ENCODE measurements at places on chromosomes 11 and 22.

DNA sequence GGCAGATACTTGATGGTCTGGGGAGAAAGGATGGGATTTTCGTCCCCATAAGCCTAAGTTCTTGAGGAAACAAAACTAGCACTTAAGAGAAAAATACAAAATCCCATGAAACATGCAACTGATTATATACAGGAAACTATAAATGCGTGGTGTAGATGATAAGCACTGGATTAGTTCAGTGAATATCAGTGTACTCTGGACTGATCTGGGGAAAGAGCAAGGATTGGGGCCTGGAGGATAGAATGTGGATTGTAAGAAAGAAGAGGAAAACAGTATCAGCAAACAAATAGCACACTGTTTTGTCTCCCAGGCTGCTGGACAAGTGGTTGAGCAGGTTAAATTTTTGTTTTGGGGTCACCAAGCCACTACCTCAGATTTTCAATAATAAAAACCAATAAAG lies 49.8 kb downstream of the DCUN1D5 start:
- DNase-seq, result no peak

DNA sequence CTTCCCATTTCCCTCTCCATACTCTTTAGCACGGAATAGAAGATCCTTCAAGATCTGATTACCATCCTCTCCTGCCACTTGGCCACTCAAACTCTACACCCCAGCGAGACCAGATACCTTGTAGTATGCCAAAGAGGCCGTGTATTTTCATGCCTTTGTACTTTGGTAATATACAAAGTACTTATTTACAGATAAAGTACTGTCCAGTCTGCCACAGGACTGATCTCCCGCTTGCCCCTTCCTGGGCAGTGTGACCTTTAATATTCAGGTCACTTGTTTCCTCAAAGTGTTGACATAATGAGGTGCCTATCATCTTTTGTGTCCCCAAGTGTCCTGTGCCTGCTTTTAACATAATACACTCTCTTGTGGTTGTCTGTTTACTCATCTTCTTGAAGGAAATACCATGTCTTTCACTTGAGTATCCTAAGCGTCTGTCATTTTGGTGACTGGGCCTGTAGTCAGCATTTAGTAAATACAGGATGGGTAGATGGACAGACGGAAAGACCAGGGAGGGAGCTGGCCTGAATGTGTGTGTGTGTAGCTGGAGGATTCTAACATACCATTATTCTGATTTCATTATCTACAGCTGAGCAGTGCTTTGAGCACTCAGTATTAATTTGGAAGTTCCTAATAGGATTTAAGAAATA lies 137.4 kb downstream of the NAV2 start:
- no peak for DNase-seq

DNA sequence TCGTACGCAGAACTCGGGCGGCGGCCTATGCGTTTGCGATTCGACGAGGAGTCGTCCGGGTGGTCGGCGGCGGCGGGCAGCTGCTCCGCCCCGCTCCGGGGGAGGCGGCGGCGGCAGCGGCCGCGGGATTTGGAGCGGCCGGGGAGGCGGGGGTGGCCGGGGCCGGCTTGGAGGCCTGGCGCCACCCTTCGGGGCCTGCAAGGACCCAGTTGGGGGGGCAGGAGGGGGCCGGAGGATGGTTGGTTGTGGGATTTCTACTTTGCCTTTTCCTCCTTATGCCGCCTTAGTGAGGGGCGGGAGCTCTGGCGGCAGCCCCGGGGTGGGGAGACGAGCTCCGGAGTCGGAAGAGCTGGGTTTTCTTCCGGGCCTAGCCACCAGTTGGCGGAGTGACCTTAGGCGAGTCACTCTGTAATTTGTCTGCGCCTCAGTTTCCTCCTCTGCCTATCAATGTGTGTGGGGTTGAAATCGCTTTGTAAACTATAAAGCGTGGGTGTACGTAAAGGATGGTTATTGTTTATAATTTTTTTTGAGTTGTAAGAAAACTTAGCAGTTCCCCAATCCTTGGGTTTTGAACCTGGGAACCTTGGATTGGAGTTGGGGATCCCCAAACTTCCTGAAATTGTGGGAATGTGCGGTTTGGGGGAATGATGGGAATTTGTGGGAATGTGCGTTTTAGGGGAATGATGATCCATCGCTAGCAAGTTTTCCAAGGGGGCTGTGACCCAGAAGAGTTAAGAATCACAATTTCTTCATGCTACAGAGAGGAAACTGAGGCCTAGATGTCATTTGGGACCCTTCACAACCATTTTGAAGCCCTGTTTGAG lies 679 bp downstream of the TUG1 start:
- DNase-seq, result peak; percentile 51

- peak; percentile 60 for DNase-seq
These were observed 28.3 kb upstream of the WNT11 start for GRCh38 chr11:76234416-76235232.

- no peak for DNase-seq
These were observed 107.1 kb upstream of the CADM1 start for GRCh38 chr11:115611343-115611742.

- DNase-seq, result no peak
These were observed 7.6 kb downstream of the ATXN10 start for GRCh38 chr22:45678961-45679912.

DNA sequence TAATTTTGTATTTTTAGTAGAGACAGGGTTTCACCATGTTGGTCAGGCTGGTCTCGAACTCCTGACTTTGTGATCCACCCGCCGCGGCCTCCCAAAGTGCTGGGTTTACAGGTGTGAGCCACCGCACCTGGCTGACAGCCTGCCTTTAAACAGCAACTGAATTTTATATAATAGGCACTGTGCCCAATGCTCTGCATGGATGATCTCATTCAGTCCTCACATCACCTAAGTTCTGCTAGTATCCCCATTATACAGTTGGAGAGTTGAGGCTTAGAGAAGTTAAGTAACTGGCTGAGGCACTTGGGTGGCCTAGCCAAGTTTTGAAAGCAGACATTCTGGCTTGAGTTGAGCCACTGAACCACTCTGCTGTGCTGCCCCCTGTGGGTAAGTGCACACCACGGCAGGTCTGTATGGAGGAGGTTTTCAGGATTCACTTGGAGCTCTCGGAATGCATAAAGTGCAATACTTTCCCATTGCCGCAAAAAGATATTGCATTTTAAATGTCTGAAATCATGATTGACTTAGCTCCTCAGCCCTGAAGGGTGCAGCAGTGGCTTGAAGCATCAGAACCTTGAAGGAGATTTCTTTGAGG lies 112.4 kb downstream of the LDLRAD3 start:
- peak; percentile 12 for DNase-seq

- no peak for DNase-seq
These were observed 4.5 kb upstream of the TPP1 start for GRCh38 chr11:6623391-6624363.

GRCh38 chr11:6315811-6316425 lies 4.4 kb downstream of the CAVIN3 start:
- DNase-seq, result peak; percentile 47

DNA sequence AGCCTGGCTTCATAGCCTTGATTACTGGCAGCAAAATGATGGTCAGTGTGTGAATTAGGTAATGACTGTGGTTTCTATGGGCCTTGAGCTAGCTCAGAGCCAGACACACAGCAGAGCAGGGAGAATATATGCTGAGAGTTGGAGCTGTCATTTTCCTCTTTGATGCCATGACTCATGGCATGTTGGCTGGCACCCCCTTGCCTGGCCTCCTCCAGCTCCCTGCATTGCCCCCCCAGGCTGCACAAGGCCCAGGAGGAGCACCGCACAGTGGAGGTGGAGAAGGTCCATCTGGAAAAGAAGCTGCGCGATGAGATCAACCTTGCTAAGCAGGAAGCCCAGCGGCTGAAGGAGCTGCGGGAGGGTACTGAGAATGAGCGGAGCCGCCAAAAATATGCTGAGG lies 20.3 kb upstream of the RRM1 start:
- DNase-seq, result no peak

- no peak for DNase-seq
These were observed 25.6 kb downstream of the TIMP3 start for GRCh38 chr22:32827049-32827602.

GRCh38 chr22:26610996-26611395 lies 6.8 kb downstream of the CRYBB1 start:
- DNase-seq, result no peak

DNA sequence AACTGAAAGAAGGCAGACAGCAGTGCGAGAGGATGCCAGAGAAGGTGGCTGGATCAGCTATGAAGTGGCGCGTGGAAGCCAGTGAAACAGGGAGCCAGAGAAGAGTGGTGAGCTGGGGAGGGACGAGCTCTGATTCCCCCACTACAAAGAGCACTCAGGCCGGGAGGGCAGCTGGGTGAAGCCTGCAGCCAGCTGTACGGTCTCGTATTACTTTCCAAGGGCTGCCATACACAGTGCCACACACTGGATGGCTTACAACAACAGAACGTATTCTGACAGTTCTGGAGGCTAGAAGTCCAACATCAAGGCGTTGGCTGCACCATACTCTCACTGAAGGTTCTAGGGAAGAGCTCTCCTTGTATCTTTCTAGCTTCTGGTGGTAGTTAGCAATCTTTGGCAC lies 47.1 kb upstream of the WNT11 start:
- no peak for DNase-seq

GRCh38 chr11:65657426-65657825 lies 5.3 kb downstream of the RELA start:
- DNase-seq, result no peak

DNA sequence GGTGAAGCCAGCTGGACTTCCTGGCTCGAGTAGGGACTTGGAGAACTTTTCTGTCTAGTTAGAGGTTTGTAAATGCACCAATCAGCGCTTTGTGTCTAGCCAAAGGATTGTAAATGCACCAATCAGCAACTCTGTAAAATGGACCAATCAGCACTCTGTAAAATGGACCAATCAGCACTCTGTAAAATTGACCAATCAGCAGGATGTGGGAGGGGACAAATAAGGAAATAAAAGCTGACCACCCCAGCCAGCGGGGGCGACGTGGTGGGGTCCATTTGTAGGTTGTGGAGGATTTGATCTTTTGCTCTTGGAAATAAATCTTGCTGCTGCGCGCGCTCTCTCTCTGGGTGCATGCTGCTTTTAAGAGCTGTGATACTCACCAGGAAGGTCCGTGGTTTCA lies 202.9 kb downstream of the MIAT start:
- DNase-seq, result no peak

DNA sequence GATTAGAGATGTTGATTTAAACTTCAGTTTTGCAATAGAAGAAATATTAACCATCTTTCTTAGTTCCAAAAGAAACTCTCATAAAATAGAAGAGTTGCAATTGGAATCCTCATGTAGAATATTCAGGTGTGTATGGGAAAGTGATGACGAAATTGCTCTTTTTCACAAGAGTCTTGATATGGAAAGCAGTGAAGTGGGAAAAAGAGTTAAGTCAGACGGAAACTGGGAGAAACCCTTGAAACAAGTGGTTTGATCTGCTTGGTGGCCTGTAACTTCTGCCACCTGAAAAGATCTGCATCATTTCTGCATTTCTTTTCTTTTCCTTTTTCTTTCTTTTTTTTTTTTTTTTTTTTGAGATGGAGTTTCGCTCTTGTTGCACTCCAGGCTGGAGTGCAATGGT lies 41.8 kb upstream of the CLMP start:
- no peak for DNase-seq

GRCh38 chr11:11558826-11559225 lies 63.0 kb downstream of the GALNT18 start:
- DNase-seq, result no peak

DNA sequence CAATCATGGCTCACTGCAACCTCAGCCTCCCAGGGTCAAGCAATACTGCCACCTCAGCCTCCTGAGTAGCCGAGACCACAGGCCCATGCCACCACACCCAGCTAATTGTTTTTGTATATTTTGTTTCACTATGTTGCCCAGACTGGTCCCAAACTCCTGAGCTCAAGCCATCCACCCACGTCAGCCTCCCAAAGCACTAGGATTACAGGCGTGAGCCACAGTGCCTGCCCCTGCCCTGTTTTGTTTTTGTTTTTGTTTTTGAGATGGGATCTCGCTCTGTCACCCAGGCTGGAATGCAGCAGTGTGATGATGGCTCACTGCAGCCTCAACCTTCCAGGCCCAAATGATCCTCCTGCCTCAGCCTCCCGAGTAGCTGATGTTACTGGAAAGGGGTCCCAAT lies 53.5 kb downstream of the TUG1 start:
- no peak for DNase-seq

- DNase-seq, result peak; percentile 97
These were observed 13.6 kb upstream of the TMEM216 start for GRCh38 chr11:61378713-61379313.

- no peak for DNase-seq
These were observed 48.6 kb downstream of the C11orf91 start for GRCh38 chr11:33651990-33652389.

DNA sequence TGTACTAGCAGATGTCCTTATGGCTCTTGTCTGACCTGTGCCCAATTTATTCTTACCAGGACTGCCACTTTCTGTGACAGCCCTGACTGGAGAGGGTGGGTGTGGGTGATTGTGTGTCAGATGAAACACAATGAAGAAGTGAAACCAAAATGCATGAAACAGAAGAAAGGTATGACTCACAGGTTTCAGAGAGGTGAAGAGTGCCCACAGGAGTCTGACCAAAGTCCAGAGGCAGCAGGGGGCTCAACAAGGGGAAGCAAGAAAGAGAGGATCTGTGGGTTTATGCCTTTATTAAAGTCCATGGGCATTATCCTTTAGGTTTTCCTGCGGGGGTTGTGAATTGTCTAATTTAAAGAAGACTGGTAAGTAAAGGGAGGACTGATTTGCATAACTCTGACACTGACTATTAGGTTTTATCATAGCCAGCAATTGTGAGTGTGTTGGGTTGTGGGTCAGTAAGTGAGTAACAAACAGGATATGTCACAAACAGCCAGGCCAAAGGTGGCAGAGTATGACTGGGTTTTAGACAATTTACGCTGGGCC lies 3.9 kb upstream of the OR4C6 start:
- DNase-seq, result no peak

DNA sequence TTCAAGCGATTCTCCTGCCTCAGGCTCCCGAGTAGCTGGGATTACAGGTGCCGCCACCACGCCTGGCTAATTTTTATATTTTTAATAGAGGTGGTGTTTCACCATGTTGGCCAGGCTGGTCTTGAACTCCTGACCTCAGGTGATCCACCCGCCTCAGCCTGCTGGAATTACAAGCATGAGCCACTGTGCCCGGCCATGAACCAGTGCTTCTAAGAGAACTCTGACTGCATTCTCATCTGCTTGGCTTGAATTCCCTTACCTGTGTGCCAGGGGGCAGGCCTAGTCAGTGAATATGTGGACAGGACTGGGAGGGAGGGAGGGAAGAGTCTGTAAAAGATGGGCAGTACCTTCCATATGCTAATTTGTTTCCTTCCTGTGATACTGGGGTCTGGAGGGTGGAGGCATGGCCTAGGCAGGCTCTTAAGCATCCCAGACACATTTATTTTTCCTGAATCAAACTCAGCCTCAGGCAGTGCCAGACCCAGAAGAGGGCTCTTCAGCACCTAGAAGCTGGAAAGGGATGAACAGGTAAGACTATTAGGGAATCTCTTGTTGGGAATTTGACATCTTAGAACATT lies 6.6 kb downstream of the RPS25 start:
- DNase-seq, result no peak

GRCh38 chr22:40441761-40442390 lies 71.5 kb downstream of the SGSM3 start:
- no peak for DNase-seq

Measured in fibroblast of gingiva (primary cell).